ENCODE measurements at places on chromosomes 5 and 9. TPM values are rescaled to one million over a fixed set of nuclear protein-coding genes. Genes with fewer than 3 reads are reported as not detected.

GRCh38 chr5:79423296-79423695 is 90.6 kb downstream of the HOMER1 start:
- no peak overlapping the region for H3K27ac ChIP-seq
- no peak for DNase-seq
- H3K4me3 ChIP-seq, result no peak overlapping the region
- H3K27me3 ChIP-seq, result no peaks in the 10 kb centered on the region

GRCh38 chr9:81416476-81417298 is 272.7 kb downstream of the TLE1 start:
- no peak overlapping the region for H3K27ac ChIP-seq
- H3K4me1 ChIP-seq, result no peaks in the 10 kb centered on the region
- H3K4me3 ChIP-seq, result no peak overlapping the region
- no peak for DNase-seq
- H3K27me3 ChIP-seq, result no peaks in the 10 kb centered on the region

DNA sequence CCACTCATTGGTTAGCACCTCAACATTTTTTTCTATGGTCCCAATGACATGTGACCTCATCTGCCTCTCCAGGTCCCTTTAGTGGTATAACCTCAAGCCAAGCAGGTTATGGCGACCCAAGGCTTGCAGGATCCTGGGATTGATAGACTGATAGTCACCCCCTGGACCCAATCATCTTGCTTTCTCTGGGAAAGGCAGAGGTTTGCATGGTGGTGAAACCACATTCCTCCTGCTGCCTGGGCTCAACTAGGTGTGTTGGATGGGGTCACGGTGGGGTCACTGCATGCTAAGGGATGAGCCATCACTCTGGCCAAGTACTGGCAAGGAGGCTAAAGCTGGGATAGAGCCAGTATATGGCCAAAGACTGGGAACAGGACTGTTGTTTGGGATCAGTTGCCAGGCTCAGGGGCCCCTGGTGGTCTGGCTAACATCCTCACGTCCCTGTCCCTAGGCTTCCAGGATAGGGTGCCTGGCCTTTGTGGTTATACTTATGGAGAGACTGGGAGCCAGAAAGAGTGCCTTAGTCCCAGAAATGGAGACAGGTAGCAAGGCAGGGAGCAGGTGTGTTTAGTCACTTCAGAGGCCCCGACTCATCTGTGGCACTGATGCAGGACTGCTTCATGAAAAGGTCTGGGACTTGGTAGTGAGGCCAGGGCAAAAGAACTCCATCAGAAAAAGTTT is 4.6 kb upstream of the SMIM32 start:
- H3K4me3 ChIP-seq, result no peak overlapping the region
- H3K4me1 ChIP-seq, result peaks cover 2% of the 10 kb centered on the region
- no peak for DNase-seq
- H3K27ac ChIP-seq, result no peak overlapping the region
- no peaks in the 10 kb centered on the region for H3K36me3 ChIP-seq
- peaks cover 40% of the 10 kb centered on the region for H3K27me3 ChIP-seq

GRCh38 chr9:23412046-23412445 is 414.0 kb downstream of the ELAVL2 start:
- no peaks in the 10 kb centered on the region for H3K4me1 ChIP-seq
- no peak overlapping the region for H3K27ac ChIP-seq
- H3K27me3 ChIP-seq, result no peaks in the 10 kb centered on the region
- H3K4me3 ChIP-seq, result no peak overlapping the region

GRCh38 chr9:93261281-93261680 is 77.3 kb downstream of the WNK2 start:
- DNase-seq, result peak; percentile 11
- no peaks in the 10 kb centered on the region for H3K36me3 ChIP-seq
- no peaks in the 10 kb centered on the region for H3K27me3 ChIP-seq
- no peak overlapping the region for H3K27ac ChIP-seq
- no peaks in the 10 kb centered on the region for H3K4me1 ChIP-seq

GRCh38 chr9:121498150-121498486 is 1.5 kb downstream of the GGTA1 start:
- H3K4me1 ChIP-seq, result peaks cover 45% of the 10 kb centered on the region
- H3K27ac ChIP-seq, result no peak overlapping the region

DNA sequence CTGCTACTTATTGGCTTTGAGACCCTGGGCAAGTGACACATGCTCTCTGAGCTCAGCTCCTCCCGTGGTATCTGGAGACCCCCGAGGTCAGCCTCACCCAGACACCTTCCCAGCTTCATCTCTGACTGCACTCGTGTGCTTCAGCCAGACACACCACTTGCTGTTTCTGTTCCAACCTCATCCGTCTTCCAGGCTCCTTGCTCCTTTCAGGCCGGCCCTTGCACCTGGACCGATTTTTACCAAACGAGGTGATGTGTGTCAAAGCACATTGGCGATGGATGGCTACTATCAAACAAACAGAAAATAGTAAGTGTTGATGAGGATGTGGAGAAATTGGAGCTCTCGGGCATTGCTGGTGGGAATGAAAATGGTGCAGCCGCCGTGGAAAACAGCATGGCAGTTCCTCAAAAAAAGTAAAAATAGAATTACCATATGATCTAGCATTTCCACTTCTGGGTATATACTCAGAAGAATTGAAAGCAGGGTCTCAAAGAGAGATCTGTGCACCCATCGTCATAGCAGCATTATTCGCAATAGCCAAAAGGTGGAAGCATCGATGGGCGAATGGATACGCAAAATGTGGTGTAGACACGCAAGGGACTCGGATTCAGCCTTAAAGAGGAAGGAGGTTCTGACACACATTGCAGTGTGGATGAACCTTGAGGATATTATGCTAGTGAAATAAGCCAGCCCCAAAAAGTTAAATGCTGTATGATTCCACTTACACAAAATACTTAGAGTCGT is 96.1 kb upstream of the IER5L start:
- peaks cover 22% of the 10 kb centered on the region for H3K4me1 ChIP-seq
- H3K36me3 ChIP-seq, result no peaks in the 10 kb centered on the region
- peaks cover 51% of the 10 kb centered on the region for H3K27me3 ChIP-seq

- no peak overlapping the region for H3K4me3 ChIP-seq
- no peak for DNase-seq
- H3K36me3 ChIP-seq, result no peaks in the 10 kb centered on the region
- H3K27me3 ChIP-seq, result no peaks in the 10 kb centered on the region
- H3K27ac ChIP-seq, result no peak overlapping the region
Observed at GRCh38 chr5:394671-395155, 48.3 kb upstream of the EXOC3 start.

DNA sequence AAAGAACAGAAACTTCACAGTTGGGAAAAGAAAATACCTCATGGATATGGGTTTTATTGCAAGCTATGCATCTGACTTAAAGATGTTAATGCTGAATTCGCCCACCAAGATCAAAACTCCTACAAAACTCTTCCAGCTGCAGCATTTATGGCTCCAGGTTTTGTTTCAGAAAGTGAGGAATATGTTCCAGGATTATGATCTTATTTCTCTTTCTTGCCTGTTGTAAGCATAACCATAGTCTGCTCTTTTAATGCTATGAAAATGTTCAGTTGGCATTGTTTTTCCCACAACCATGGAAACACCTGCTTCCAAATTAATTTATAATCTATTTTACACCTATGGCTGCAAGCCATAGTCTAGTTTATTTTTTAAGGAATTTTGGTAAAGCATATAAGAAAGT is 34.9 kb upstream of the FST start:
- no peak for DNase-seq
- peaks cover 10% of the 10 kb centered on the region for H3K27me3 ChIP-seq
- H3K4me1 ChIP-seq, result no peaks in the 10 kb centered on the region
- no peak overlapping the region for H3K4me3 ChIP-seq
- H3K27ac ChIP-seq, result no peak overlapping the region
- no peaks in the 10 kb centered on the region for H3K36me3 ChIP-seq

- H3K4me3 ChIP-seq, result no peak overlapping the region
- no peak overlapping the region for H3K27ac ChIP-seq
- no peaks in the 10 kb centered on the region for H3K36me3 ChIP-seq
- DNase-seq, result no peak
- H3K27me3 ChIP-seq, result peaks cover 6% of the 10 kb centered on the region
Observed at GRCh38 chr9:9746826-9747225, 866.0 kb downstream of the PTPRD start.

- H3K27me3 ChIP-seq, result no peaks in the 10 kb centered on the region
- H3K27ac ChIP-seq, result peak overlapping the region; percentile 99
- H3K4me3 ChIP-seq, result peak overlapping the region; percentile 52
- peaks cover 5% of the 10 kb centered on the region for H3K36me3 ChIP-seq
Observed at GRCh38 chr9:5586391-5586802, 42.5 kb upstream of the RIC1 start.

DNA sequence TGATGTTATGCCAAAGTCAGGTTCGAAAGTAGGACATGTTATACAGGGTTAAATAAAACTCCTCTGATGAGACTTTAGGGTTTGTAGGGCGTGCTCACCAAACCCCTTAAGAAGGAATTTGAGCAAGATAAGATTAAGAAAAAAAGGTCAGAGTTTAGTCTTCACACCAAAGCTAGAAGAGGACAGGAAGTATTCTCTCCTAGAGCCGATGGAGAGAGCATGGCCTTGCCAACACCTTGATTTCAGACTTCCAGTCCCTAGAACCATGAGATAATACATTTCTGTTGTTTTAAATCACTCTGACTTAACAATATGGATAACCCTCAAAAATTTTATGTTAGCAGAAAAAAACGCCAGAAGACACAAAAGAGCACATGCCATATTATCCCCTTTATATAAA is 16.3 kb upstream of the PLCXD3 start:
- H3K4me3 ChIP-seq, result no peak overlapping the region
- no peaks in the 10 kb centered on the region for H3K36me3 ChIP-seq
- no peaks in the 10 kb centered on the region for H3K27me3 ChIP-seq
- no peaks in the 10 kb centered on the region for H3K4me1 ChIP-seq

Gene PCDH12
- total RNA-seq, result not detected

Gene FOXD1
- 0.10 TPM for total RNA-seq

DNA sequence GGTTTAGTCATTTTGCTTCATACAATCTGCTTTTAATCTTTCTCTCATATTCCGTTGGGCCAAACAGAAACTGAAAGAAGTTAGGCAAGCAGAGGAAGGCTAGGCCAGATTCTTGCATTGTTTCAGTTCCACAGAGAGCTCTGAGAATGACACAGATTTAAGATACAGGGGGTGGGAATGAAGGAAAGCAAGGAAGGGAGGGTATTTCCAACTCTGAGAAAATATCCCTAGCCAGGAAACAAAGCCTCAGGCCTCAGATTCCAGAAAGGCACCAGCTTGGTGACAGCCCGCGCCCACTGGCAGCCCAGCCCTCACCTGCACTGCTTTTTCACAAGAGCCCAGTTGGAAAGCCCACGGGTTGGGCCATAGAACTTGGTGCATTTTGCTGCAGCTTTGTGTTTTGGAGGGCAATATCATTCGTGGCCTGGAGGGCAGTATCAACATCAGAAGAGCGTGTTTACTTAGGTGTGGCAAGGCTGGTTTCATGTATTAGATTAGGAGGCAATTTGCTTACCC is 63.5 kb downstream of the ENC1 start:
- peaks cover 7% of the 10 kb centered on the region for H3K27me3 ChIP-seq
- DNase-seq, result no peak
- H3K4me3 ChIP-seq, result peak overlapping the region; percentile 8
- peak overlapping the region; percentile 51 for H3K27ac ChIP-seq
- H3K4me1 ChIP-seq, result peaks cover 18% of the 10 kb centered on the region

Gene TMOD1
- 1.2 TPM for total RNA-seq
